ENCODE measurements at places on chromosomes 6 and 20. TPM values are rescaled to one million over a fixed set of nuclear protein-coding genes. Genes with fewer than 3 reads are reported as not detected.

Gene HUS1B
- total RNA-seq, result 1.1 TPM

Gene MKKS
- 7.5 TPM for total RNA-seq

Gene HLA-DMB
- 1.9 TPM for total RNA-seq

DNA sequence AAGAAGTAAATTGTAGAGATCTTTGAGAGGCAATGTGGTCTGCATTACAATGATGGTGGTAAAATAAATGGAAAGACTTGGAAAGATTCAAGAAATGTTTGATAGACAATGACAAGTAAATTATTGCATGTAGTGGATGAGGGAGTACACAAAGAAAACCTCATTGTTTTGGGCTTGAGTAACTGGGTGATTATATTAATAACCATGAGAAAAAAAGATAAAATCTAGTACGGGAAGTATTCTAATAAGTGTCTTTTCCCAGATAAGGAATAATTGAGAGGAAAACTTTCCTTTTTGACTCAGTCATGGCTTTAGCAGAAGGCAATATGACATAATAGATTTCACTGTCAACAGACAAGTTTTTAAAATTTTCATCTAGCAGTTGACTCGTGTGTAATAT, 993.0 kb downstream of the EYS start:
- H3K36me3 ChIP-seq, result no peaks in the 10 kb centered on the region
- no peak overlapping the region for H3K4me3 ChIP-seq
- no peaks in the 10 kb centered on the region for H3K27me3 ChIP-seq
- no peak overlapping the region for H3K27ac ChIP-seq
- DNase-seq, result no peak
- no peaks in the 10 kb centered on the region for H3K4me1 ChIP-seq

GRCh38 chr6:100566563-100566962, 101.8 kb upstream of the SIM1 start:
- no peaks in the 10 kb centered on the region for H3K4me1 ChIP-seq
- H3K36me3 ChIP-seq, result peaks cover 31% of the 10 kb centered on the region
- no peaks in the 10 kb centered on the region for H3K27me3 ChIP-seq
- no peak overlapping the region for H3K27ac ChIP-seq
